ENCODE measurements at places on chromosomes 2 and 18.

DNA sequence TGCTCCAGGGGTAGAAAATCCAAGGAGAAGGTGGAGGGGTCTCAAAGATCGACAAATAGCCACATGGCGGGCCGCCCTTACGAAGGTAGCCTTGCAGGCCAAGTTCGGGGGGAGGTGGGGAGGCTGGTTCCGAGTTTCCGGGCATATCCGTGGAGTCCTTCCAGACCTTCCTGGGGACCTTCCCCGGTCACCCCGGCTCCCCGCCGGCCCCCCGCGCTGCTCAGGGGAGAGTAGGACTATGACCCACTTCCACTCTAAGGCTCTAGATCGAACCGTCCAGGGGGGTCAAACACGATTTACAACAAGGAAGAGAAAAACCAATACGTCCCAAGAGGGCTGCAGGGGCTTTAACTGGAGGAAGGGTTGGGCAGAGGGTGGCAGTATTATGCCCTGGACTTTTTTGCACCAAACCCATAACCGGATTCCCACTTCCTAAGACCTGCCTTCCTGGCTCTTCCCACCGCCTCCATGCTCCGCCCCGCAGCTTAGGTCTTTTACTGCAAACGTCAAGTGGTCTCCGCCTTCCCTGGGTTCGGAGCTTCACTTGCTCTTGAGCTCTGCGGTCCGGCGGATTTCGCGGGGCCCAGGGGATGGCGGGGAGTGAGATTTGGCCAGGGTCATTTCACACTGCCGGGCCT is 779 bp upstream of the LYPD6 start:
- no peak for DNase-seq

- DNase-seq, result no peak
Observed at GRCh38 chr2:196046123-196046917, 22.3 kb downstream of the DNAH7 start.

DNA sequence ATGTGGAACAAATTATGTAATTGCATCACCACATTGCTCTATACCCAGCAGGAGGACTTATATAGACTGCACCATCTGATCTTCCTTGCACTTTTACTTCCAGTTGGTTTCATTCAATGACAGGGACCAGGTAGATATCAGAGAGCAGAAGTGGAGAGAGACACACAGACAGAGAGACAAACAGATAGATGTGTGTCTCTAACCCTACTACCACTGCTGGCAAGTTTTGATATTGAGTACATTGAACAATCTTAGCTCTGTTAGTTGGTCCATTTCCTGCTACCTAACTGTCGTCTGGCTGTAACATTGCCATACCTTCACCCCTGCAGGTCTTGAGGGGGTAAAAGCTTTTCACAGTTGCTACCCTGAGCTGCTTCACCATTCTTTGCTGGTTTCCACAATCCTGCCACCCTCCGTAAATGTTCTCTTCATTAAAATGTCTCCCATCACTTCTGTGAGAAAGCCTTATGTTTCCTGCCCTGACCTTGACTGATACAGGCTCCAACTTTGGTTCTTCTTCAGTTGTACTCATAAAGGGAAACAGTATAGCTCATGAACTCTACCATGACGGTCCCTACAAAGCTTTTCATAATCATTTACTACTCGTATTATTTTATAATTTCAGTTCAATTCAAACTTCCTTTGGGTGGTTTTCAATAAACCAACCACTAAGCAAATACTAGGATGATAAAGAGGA is 62.3 kb upstream of the ITGA4 start:
- DNase-seq, result no peak

DNA sequence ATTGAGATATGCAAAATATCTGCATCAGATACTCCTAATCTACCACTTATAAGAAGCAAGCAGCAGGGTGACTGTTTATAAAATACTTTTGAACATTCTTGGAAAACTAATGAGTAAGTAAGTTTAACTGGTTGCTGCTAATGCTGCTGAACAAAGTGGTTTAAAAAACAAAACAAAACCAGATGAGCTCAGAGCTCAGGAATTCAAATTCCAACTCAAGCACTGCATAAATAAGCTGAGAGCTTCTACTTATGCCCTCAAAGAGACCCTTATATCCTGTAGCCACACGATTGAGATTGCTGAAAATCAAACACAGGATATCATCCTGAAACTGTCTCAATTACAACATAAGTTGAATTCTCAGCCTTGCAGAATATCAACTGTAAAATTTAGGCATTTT is 62.3 kb upstream of the NYAP2 start:
- no peak for DNase-seq

DNA sequence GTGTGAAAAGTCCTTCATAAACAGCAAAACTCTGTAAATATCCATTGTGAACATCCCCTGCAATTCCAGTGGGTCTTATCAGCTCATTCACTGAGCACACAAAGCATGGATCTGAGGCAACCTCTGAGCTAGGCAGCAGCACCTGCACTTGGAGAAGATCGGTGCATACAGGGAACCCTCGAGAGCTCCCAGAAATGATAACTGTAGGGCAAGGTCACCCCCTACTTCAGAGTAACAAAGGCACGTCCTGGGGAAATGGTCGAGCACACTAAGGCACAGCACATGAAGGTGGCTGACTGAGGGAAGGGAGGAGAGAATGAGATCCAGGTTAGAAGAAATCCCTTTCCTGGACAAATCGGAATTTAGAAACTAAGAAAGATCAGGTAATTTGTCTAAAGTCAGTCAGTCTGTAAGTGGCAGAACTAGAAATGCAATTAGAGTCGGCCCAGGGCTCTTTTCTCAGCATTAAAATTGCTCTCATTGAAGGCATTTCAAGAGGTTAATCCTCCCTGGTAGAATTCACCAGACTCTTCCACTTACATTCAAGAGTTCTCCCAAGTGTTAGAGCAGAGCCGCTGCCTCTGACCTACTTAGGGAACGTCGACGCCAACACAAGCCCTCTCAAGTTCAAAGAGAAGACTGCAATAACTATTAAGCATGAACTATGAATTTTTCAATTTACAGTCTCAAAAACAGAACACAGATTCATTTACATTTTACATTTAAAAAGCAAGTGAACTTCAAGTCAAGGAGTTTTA is 45.9 kb downstream of the PXDN start:
- DNase-seq, result no peak

- DNase-seq, result no peak
Observed at GRCh38 chr2:62713837-62714236, 8.3 kb downstream of the EHBP1 start.

GRCh38 chr2:13819896-13820295 is 812.6 kb upstream of the LRATD1 start:
- no peak for DNase-seq

DNA sequence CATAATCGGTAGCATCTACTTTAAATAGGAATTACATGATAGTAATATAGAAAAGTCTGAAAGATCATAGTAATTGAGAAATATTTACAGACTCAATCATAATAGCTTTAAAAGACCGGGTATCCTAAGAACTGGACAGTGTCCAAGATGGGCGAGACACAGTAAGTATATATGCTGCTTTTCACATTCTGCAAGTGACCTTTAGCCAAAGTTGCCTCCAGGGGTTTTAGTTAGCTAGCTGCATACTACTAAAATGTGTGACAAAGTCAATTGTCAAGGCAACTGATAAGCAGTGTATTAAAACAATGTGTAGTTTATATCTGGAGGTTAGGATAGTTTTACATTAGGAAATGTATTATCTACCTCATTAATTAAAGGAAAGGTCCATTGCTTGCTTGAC is 24.6 kb downstream of the CD302 start:
- no peak for DNase-seq

GRCh38 chr2:65397122-65397521 is 35.3 kb downstream of the SPRED2 start:
- no peak for DNase-seq

DNA sequence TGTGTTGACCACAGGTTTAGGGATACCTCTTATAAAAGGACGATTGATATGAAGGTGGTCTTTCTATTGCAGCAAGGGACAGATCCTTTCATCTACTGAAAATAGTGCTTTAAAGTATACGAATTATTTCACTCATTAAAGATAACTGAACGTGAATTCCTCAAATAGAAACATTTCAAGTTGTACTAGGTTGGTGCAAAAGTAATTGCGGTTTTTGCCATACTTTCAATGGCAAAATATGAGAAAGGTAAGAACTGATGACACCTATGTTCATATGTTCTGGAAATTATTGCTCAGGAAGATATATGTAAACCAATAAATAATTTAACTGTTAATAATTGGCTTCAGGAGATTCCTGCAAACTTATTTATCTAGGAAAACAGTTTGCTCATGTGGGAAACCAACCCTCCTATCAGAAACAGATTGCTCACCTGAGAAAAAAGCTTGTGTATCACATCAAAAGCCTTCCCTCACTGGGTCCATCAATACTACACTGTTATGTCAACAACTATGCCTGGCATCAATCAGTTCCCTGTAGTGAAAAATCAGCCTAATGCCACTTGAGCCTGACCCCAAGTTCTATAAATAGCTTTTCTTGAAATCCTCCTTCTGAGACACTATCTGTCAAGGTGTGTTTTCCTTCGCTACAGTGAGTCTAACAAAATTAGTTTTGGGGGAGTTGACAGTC is 81.5 kb upstream of the ACSL3 start:
- no peak for DNase-seq

GRCh38 chr2:184646177-184646576 is 47.8 kb downstream of the ZNF804A start:
- DNase-seq, result no peak

DNA sequence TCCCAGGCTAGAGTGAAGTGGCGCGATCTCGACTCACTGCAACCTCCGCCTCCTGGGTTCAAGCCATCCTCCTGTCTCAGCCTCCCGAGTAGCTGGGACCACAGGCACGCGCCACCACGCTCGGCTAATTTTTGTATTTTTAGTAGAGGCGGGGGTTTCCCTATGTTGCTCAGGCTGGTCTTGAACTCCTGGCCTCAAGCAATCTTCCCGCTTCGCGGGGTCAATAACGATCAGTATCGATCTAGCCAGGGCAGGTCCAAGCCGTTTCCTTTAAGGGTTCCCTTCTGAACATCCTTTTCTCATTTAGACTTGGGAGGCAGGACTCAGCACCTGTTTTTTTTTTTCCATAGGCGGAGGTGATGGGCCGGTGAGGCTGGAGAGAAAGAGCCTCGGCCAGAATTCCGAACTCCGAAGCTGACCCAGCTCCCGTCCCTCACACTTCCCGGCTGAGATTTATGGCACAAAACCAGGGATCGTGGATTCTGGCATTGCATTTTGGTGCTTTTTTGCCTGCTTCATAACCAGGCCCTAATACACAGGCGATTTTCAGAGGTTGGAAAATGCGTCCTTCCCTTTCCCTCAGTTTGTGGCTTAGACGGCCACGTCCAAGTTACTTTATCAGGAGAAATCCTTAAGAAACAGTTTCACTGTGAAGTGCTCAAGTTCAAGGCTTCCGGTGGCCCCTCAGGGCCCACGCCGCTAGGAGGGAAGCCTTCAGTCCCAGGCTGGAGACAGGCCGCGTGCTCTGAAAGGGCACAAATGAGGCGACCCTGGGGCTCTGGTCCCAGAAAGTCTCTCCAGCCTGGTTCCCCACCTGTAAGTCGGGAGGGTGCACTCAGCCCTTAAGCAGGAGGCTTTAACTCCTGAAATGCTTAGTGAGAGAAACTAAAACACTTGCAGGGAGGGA is 998 bp upstream of the SLC66A3 start:
- no peak for DNase-seq

DNA sequence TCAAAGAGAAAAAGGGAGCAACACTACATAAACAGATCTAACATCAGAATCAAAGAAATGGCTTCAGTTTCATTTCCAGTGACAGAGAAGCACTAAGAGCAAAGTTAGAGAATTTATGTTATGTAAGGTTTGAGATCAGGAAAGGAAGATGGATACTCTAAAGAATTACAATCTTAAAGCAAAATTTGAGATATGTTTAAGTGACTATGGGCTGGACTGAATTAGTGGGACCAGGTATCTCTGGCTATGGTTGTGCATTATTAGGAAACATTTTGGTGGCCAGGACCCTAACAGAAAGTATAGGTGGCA is 208.2 kb downstream of the CCDC178 start:
- DNase-seq, result no peak

DNA sequence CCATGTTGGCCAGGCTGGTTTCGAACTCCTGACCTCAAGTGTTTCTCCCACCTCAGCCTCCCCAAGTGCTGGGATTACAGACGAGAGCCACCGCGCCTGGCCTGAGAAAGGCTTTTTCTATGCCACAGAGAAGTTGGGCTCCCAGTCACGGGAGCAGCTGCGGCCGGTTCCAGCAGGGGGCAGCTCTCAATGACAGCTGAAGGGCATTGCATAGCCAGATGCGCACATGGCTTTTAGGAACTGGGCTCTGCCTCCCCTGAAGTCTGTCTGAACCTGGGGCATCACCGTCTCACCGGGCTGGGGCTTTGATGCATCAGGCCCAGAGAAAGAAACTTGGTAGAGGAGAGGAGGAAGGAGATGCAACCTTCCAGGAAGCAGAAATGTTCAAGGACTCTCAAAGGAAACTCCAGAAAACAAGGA is 84.2 kb upstream of the LAPTM4A start:
- no peak for DNase-seq

- no peak for DNase-seq
Observed at GRCh38 chr2:134736167-134736880, 17.5 kb upstream of the TMEM163 start.

GRCh38 chr2:126935774-126936173 is 37.1 kb downstream of the TEX51 start:
- no peak for DNase-seq

DNA sequence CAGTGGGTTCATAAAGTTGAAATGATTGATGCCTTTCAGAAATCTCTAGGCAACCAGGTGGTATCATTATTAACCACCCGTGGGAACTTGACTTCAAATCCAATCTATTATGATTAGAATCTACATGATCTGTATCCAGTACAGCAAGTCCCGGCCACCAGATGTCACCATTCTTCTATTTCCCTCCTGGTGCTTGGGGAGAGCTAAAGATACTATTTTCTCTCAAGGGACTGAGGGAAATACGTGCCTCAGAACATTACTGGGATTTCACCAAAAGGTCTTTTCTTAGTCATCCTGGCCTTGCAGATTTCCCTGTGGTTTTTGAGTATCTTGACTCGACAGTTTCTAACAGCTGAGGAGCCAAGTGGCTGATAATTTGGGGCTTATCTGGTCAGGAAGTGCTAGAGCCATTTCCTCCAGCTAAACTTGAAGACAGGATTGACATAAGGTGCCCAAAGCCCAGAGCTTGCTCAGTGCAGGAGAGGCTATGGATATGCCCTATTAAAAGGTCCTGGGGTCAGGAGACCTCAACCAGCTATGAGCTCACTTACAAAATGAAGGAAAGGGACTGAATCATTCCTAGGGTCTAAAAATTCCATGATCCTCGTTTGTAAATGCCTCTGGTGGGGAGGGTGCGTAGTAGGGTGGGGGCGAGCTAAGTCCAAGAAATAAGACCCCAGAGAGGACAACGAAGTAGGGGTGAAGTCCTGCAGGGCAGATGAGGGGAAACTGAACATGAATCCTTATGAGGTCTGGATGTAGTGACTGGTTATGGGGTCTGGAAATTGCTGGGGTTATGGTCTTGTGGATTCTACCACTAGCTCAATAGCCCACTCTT is 135.4 kb upstream of the MGAT5 start:
- peak; percentile 57 for DNase-seq

- no peak for DNase-seq
Observed at GRCh38 chr2:46978723-46979122, 63.1 kb upstream of the MCFD2 start.

- DNase-seq, result no peak
Observed at GRCh38 chr2:121068851-121069250, 216.2 kb downstream of the TFCP2L1 start.

Data from stimulated activated CD8-positive, alpha-beta memory T cell treated with anti-CD3 and anti-CD28 coated beads, Interleukin-4, amount 100 ng/mL, for 1 hour (primary cell).